ENCODE measurements at places on chromosomes 16 and 17. TPM values are rescaled to one million over a fixed set of nuclear protein-coding genes. Genes with fewer than 3 reads are reported as not detected.

DNA sequence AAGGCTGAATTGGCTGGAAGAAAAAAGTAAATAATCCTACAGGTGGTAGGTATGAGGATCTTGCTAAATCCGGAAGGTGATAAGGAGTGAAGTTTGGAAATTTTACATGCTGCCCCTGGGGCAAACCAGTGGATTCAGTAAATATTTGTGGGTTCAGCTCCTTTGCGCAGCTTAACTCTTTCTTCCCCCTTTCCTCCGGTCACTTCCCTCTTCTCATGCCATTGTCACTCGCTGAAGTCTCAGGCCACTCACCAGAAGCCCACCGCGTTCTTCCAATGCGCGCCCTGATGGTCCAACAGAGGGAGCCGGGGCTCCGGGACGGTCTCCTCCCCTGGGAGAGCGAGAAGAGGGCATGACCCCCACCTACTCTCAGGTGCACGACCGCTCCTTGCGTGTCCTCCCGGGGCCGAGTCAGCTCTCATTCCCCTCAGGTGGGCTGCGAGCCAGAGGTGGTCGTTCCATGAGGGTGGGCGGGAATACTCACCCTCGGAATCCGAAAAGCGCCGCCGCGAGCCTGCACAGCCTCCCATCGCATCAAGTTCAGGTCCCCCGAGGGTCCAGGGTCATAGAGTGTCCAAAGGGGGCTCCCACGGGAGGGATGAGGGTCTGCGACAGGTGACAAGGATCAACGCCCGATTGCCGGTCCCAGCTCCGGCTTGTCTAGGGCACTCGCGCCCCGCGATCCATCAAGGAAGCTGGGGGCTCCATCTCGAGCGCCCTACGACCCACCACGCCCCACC is 474 bp downstream of the CLN3 start:
- peak; percentile 20 for DNase-seq

DNA sequence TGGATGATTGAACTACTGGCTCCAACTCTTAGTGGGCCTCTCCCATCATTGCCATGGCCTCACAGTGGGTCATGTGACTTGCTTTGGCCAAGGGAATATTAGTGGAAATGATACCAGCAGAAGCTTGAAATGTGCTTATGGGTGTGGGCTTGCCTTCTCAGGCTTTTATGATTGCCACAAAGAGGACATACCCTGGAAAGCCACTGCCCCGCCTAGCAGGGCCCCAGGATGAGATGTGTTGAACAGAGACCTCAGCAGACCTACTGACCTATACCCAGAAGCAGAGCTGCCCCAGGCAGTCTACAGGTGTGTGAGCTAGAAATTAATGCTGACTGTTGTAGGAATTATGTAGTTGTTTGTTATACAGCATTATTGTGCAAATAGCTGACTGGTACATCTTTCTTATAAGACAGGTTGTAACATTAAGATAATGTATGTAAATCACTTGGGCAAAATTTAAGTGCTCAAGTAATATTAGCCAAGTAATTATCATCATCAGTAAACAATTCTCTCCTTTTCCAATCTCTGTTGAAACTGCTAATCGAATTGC is 67.8 kb upstream of the CDH5 start:
- DNase-seq = no peak

GRCh38 chr16:47905771-47906170 is 250.0 kb downstream of the ABCC12 start:
- no peak for DNase-seq

The MPRIP gene
- polyA plus RNA-seq = 163 TPM

The SLC16A11 gene
- polyA plus RNA-seq = 0.16 TPM

The KRTAP4-5 gene
- not detected for polyA plus RNA-seq

GRCh38 chr17:18250259-18250658 is 8.3 kb downstream of the FLII start:
- no peak for DNase-seq

DNA sequence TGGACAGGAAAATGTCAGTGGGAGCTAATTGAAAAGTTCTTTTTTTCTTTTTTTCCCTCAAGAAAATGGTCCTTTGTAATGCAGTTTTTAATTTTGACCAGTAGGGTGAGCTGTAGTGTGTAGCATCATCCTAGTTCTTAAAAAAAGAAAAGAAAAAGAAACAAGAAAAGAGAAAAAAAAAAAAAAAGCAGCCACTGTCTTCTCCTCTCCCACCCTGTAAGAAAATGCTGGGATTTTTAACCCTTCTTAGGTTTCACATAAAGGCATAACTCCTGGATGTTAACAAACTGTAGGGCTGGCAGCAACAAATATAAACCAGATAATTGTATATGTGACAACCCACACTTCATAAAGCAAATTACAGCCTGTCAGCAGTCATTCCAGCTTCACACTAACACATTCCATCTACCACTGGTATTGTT is 78.1 kb downstream of the SKAP1 start:
- peak; percentile 35 for DNase-seq
